ENCODE measurements at places on chromosomes 2 and 18. TPM values are rescaled to one million over a fixed set of nuclear protein-coding genes. Genes with fewer than 3 reads are reported as not detected.

DNA sequence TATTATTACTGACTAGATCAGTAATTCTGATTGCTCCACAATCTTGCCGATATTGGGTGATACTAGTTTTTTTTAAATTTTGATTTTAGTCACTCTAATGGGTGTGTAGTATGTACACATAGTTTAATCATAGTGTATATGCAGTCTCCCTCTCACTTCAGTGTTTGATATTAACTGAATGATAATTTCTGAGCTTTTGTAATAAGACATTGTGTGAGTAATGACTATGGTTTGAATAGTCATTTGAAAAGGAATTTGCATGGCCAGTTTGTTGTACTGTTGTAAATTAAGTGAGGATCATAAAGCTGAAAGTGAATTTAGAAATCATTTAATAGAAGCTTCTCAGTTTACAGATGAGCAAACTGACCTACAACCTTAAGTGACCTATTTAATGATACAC lies 33.4 kb downstream of the USP14 start:
- DNase-seq = no peak

- no peak for DNase-seq
Measured at GRCh38 chr18:69725009-69725408, 222.7 kb downstream of the CD226 start.

DNA sequence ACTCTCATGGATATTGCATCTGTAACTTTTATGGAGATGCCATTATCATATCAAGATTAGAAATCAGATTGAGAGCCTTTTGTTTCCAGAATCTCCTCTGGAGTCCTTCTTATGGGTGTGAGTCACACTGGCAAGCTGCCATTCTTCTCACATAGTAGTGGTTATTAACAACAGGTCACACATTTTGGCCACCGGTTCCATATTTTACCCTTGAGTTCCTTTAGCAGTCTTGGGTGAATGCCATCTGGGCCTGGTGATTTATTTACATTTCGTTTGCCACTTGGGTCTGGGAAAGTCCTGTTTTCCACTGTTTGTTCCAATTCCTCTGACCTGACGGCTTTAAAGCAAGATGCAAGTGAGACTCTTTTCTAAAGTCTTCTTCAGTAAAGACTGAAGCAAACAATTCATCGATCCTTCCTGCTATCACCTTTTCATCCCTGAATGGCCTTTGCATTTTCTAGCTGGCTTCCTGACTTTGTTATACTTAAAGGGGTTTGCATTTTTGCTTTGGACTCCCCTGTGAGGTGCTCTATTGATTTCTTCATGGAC lies 80.5 kb upstream of the CAVIN2 start:
- peak; percentile 23 for DNase-seq

DNA sequence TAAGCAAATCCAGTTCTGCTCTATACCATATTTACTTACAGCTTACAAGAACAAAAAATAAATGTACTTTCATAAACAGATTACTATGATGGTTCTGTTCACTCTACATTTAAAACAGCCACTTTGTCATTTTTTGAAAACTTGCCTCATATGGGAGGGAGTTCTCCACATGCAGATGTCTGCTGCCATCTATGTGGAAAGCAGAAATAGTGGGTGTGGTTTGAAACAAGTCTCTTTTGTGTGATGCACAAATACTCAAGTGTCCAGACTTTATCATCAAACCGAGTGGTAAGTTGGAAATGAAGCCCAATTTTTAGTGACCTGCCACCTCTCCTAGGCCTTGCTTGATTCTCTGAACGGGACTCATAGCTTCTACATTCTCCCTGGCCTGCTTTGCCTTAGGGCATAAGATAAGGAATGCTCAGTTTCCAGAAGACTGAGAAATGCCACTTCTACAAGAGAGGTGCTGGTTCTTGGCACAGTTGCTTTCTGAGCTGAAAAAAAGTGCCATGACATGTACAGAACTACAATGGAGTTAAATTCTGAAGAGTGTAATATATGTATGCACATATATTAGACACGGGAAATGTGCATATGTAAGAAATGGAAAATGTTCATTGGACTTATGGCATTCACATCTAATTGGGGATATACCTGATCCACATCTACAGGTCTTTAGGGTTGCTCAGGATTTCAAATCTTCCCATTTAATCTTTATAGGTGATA lies 221.0 kb downstream of the SLC8A1 start:
- no peak for DNase-seq

DNA sequence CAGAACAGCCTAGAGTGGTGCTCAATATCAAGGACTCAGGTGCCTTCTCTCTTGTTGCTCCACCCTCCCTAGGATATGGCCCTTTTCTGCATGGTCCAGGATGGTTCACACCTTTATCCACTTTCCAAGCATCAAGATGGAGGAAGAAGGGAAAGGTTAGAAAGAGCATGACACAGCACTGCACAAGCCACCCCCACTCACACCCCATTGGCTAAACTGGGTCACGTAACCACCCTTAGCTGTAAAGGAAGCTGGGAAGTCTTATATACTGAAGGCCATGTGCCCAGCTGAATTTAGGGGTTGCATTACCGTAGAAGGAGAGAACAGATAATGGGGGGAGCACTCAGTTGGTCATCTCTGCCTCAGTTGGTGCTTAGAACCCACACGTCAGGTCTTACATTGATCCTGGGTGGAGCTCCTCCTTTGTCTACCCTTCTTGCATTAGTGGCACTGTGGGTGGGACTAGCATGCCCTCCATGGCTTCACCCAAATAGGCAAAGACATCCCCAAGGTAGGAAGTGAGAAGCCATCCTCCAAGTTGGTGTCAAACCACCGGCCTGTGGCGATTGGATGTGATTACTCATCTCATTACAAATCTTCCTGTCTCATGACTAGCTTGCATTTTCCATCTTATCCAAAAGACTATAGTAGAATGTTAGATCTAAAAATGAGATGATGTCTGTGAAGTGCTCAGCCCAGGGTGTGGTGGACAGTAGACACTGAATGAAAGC lies 248.5 kb downstream of the HAUS1 start:
- no peak for DNase-seq

DNA sequence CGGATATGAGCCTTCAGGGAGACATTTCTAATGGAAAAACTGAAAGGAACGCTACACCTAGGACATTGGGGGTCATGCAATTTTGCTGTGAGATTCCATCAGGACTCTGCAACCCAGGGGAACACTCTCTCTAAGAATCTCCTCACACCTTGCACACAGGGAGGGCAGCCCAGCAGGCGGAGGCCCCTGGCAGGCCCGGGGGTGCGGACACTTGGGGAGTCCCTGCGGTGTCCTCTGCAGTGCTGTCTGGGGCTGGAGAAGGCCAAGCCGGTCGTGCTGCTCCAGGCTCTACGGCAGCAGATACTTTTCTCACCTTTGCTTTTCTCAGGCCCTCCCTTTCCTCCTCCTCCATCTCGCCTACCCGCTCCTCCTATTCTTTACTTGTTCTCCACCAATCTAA lies 54.7 kb upstream of the FAM110C start:
- no peak for DNase-seq

DNA sequence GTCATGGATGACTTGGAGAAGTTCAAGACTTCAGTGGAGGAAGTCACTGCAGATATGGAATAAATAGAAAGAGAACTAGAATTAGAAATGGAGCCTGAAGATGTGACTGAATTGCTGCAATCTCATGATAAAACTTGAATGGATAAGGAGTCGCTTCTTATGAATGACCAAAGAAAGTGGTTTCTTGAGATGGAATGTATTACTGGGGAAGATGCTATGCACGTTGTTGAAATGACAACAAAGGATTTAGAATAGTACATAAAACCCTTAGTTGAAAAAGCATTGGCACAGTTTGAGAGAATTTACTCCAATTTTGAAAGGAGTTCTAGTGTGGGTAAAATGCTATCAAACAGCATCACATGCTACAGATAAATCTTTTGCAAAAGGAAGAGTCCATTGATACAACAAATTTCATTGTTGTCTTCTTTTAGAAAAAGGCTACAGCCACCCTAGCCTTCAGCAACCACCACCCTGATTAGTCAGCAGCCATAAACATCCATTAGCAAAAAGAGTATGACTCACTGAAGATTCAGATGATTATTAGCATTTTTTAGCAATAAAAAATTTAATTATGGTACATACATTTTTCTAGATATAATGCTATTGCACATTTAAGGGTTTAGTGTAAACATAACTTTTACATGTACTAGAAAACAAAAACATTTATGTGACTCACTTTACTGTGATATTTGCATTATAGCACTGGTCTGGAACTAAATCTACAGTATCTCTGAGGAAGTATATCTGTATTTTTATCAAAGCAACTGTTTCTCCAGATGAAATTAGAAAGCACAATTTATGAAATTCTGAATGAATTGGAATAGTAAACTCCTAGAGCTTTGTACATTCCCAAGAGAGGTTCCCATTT lies 110.5 kb upstream of the TACR1 start:
- DNase-seq = no peak

DNA sequence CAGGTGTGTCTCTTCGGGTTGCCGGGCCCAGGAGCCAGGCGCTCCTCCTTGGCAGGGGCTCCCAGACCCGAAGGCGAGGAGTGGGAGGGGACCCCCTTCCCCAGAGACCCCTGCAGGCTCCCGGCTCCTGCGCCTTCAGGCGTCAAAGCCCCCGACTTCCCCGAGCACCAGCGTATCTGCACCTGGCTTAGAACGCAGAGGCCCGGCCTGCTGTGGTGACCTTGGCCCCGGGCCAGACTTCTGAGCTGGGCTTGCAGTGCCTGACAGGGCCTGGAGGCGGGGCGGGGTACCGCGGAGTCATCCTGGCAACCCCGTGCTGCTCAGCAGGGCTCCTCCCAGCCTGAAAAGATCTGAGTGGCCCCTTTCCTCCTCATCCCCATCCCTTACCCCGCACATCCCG lies 27.0 kb downstream of the SKA1 start:
- DNase-seq = peak; percentile 11

DNA sequence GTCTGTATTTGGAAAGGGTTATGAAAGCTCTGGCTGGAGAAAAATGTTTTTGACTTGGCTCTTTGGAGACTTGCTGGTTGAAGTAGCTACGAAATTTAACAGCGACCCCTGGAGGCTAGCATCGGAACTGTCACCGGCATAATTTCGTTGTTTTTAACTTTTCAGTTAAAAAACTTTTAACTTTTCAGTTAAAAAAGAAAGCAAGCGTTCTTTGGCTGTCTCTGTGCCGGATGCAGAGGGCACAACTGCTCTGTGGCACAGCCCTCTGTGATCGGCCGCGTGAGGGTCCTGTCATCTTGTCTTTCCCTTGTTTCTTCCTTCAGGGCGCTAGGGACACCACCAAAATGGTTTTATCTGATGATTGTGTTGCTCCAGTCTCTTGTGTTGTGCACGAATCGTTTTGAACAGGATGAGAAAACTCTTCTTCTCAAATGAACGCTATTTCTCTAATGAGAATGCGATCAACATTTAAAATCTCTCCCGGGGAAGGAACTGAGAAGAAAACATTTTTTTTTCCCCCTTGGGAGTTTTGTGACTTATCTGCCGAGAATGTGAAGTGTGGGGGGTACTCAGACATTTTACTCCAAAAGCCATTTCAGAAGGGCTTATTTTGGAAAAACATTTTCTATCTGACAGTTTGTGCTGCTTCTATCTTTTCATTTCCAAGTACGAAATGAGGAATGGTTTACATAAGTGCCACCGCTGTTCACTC lies 57.1 kb downstream of the ADCYAP1 start:
- DNase-seq = no peak

The LYPD6 gene
- total RNA-seq = 5.6 TPM

The RELCH gene
- total RNA-seq = 15.7 TPM

The LYPD1 gene
- 32.4 TPM for total RNA-seq
